CD14-positive monocyte (primary cell): ENCODE measurements at places on chromosomes 16 and 17. TPM values are rescaled to one million over a fixed set of nuclear protein-coding genes. Genes with fewer than 3 reads are reported as not detected.

CES5A gene
- not detected in 2 replicates for polyA plus RNA-seq

FAM234A gene
- polyA plus RNA-seq: 40.4 and 44.9 TPM in 2 replicates

DNA sequence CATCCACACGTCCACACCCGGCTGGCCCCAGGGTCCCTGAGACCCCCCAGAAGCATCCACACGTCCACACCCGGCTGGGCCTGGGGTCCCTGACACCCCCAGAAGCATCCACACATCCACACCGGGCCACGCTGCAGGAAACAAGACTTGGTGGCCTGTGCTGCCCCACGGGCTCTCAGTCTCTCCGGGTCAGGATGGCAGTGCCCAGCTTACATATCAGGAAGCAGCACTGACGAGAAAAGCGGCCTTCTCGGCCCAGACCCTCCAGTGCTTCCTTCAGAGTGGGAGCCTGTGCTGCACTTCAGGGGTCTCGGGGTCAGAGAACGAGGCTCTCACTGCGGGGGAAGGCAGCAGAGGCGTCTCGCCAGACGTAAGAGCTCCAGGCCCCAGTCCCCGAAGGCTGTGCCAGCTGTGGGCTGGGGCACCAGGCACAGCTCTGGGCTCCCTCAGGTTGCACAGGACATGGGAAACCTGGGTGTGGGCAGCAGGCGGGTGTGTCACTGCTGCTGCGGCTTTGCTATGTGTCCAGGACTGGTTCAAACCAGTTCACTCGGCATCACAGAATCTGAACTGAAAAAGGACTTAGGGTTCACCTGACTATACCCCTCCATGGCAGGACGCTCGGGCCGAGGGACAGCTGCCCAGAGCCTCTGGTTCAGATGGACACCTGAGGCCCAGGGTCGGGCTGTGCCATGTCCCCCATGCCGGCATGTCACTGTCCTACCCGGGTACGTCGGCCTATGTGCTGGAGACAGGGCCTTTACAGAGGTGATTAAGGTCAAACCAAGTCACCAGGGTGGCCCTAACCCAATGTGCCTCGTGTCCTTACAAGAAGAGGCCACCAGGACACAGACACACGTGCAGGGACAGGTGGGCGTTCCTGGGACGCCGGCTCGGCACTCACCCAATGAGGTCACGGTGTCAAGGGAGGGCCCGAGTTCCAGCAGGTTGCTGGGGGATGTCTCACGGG lies 40.2 kb upstream of the CHMP6 start:
- no peak for DNase-seq
- H3K27ac ChIP-seq: no peak overlapping the region
- peaks cover 56% of the 10 kb centered on the region for H3K36me3 ChIP-seq
- no peaks in the 10 kb centered on the region for H3K4me1 ChIP-seq

GRCh38 chr16:5619304-5619703 lies 521.7 kb upstream of the EEF2KMT start:
- no peak overlapping the region for H3K27ac ChIP-seq
- H3K27me3 ChIP-seq: no peaks in the 10 kb centered on the region
- no peak for DNase-seq
- H3K4me3 ChIP-seq: no peak overlapping the region
- no peaks in the 10 kb centered on the region for H3K36me3 ChIP-seq

DNA sequence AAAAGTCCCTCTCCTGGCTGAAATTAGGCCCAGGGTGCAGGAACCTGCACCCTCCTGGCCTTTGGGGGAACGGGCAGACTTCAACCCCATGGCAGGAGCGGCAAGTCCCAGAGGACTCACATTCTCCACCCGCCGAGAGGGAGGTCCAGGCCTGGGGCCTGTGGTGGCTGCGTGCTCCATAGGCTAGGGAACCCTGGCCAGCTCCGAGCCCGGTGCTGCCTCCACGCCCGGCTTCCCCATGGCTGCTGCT lies 130 bp downstream of the CCDC78 start:
- H3K4me3 ChIP-seq: no peak overlapping the region
- peaks cover 3% of the 10 kb centered on the region for H3K27me3 ChIP-seq
- DNase-seq: no peak
- H3K36me3 ChIP-seq: no peaks in the 10 kb centered on the region
- peaks cover 24% of the 10 kb centered on the region for H3K4me1 ChIP-seq

DNA sequence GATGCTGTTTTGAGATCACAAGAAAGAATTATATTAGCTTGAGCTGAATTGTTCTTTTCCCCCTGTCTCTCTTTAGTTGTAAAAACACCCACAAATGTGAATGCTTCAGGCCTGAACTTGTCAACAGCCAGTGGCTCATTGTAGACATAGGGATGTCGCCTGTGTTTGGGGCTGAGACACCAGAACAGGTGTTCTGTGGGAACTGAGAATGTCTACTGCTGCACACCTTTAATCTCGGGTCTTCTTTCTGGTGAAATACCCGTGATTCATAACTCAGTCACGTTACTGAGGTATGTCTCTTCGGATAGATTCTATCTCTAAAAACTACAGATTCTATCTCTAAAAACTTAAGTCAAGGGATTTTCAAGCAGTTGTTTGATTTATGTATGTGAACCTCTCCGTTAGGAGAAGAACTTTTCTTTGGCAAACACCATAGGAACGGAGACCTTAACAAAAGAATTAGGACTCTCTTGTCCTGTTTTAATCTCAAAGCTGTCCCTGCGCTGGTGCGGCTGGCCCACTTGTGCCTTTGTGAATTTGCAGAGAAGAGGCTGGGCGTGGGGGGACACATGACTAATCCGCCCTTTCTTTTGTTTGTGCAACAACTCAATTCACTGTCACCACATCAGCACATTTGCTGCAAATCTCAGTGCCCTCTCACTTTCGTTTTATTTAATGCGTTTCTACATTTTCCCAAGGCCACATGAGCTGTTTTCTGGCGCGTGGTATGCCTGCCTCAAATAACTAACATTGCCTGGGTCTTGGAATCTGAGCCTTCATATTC lies 643.0 kb downstream of the MAF start:
- H3K27ac ChIP-seq: no peak overlapping the region
- DNase-seq: no peak
- H3K4me3 ChIP-seq: no peak overlapping the region
- H3K4me1 ChIP-seq: no peaks in the 10 kb centered on the region
- no peaks in the 10 kb centered on the region for H3K27me3 ChIP-seq
